ENCODE measurements at places on chromosomes 5 and 9.

DNA sequence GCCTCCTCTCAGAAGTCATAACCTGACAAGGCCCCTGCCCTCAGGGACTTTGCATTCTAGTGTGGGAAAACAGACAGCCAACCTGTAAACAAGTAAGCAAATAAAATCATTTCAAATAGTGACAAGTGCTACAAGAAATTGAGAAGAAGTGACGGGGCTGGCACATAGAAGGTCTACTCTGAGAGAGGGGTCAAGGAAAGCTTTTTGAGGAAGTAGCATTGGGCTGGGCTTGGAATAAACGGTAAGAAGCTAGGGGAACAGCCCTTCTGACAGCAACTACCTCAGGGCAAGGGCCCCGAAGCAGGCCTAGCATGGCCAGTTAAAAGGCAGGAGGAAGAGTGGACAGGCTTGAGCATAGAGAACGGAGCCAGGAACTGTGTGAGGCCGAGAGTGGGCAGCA lies 4.8 kb upstream of the SLC2A8 start:
- no peak for DNase-seq

DNA sequence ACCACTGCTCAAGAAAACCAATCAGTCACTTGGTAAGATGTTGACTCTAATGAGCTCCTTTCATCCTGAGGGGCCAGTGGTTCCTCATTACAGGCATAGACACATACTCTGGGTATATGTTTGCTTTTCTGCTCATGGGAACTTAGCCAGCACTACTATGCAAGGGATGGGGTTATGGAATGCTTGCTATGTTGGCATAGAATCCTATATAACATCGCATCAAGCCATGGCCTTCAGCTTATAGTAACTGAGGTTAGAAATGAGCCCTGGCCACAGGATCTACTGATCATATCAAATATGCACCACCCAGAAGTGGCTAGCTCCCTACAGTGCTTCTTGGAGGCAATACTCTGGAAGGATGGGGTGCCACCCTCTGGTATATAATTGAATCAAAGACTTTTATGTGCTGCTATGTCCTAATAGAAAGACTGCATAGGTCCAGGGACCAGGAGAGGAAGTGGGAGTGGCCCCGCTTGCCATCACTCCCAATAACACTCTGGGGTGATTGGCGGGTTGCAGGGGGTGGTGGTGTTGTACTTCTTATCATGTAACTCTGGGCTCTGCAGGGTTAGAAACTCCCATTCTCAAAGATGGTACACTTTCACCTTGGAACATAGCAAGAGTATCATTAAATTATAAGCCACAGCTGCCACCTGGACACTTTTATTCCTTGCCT lies 70.3 kb downstream of the ZNF366 start:
- no peak for DNase-seq

DNA sequence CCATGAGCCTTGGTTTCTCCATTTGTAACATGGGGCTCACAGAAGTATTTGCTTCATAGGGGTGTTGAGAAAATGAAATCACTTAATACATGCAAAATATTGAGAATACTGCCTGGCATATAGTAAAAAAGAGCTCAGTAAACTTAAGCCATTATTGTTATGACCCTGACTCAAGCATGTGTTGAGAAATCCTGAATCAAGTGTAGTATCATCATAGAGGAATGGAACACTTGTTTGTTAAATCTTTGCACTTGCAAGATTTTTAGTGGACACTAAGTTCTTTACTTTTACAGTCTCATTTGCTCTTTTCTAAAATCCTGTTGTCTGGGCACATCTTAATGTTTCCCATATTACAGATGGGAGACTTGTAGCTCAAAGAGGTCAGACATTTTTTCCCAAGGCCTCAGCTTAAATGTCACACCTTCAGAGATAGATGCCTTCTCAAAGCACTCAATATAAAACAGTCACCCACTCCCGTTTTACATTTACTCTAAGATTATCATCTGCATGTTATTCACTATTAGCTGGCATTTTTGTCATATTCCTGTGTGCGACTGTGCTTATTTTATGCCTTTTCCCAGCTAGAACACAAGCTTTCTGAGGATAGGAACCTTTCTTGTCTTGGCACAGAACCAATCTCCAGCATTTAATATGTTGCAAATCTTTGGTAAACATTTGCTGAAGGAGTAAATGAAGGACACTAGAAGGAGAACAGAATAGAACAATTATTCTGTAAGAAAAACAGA lies 250.0 kb upstream of the TNC start:
- DNase-seq = no peak

GRCh38 chr9:86217076-86217755 lies 42.2 kb downstream of the C9orf153 start:
- DNase-seq = no peak

DNA sequence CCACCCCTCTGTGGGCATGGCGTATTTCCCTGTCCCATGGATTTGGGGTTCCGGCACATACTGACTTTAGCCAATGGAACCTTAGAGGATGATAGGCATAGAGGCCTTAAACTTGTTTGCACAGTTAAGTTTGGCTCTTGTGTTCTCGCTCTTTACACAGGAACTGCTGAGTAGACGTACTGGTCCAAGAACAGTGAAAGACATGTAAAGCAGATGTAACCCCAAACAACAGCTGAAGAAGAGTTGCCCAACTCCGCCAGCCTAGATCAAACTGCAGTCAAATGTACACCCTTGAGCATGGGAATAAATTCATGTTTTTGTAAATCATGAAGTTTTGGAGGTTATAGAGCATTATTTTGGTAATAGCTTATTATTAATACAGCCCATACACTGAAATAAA lies 260.0 kb upstream of the NREP start:
- DNase-seq = no peak

- no peak for DNase-seq
These were observed 15.6 kb upstream of the EPB41L4B start for GRCh38 chr9:109336409-109336808.

DNA sequence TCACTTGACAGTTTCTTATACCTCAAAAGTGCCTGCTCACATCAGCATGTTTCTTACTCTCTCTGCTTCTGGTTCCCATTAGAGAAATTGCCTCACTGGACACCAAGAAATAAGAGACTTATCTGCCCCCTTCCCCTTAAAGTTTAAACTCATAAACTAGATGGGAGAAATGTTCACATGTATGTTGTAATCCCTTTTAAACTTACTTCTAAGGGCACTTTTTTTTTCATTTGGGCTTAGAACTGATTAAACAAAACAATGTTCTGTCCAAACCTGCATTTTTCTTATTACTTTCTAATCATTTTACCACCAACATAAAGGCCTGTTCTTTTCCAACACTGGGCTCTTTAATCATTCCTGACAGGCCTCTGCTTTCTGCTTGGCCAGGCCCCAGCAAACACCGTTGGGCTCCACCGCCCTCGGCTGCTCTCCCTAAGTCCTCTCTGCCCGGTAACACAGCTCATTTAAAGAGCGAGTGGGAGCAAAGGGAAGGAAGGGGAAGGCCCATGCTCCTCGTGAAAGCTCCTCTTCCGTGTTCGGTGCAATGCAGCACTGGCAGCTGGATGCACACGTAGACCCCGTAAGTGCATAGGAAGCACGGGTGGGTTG lies 53.4 kb downstream of the ROR2 start:
- DNase-seq = peak; percentile 37

DNA sequence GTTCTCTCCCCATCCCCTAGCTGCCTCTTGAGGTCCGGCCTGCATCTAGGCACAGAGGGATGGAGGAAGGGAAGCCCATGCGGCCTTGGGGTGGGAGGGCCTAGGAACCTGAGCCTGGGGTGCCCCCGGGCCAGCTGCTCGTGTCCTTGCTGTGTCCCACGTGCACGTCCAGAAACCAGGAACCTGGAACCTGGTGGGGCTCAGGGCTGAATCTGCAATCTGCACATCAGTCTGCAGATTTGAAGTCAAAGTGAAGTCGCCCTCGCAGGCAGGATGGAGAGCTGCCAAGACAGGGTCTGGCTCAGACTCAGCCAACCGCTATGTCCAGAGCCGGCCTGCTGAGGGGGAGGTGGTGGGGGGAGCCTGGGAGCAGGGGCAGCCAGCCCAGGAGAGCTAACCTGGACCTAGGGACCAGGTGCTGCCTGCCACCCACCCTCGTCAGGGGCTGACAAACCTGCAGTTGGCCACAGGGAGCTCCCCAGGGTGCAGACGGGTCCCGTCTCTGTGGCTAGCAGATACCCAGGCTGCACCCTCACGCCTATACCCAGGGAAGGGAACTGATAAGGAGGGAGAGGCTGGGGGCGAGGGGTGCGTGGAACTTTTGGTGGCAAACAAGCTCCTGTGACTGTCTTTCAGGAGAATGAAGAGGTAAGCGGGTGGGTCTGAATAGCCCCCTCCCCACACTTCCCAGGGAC lies 103.5 kb upstream of the SIMC1 start:
- no peak for DNase-seq

- DNase-seq = no peak
These were observed 18.8 kb upstream of the FCN2 start for GRCh38 chr9:134861595-134862334.

DNA sequence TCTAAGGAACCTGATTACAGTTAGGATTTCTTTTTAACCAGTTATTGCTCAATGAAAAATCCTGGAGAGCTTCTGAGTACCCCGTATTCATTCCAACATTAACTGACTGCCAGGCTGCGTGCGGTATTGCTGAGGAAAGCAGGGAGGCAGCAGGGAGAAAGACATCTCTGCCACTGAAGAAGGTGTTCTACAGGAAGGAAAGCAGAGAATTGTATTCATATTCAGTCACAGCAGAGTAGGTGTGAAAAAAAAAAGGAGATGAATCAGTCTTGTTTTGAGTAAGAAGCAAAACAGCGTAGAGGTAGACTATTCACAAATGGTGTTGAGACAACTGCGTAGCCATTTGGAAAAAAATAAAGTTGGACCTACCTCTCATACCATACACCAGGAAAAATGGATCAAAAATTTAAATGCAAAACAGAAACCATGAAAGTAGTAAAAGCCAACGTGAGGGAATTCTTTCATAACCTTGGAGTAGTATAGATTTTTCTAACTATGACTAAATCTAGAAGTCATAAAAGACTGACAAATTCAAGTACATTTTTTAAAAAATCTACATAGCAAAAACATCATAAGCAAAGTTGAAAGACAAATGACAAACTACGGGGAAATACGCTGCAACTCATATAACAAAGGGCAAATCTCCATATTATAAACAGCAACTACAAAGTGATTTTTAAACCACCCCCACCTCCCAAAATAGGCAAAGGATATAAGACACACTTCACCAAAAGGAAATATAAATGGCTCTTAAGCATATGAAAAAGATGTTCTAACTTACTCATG lies 9.9 kb upstream of the NR4A3 start:
- no peak for DNase-seq

DNA sequence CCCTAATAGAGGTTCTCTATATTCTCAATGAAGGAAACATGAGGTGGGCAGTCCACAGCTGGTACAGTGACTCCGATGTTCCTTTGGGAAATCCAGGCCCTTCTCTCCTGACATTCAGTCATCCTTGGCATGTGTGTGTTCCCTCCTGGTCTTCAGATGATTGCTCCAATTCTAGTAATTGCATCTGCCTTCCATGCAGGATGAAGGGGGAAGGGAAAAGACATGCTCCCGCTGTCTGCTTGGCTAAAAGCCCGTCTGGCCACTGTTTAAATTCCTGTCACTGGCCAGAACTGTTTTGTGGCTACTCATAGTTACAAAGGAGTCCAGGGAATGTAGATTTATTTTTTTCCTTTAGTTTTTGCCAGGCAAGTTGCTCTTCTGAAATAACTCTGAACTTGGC lies 65.0 kb downstream of the MAST4 start:
- DNase-seq = no peak

GRCh38 chr9:21967702-21968101 lies 26.5 kb downstream of the CDKN2A start:
- DNase-seq = no peak

DNA sequence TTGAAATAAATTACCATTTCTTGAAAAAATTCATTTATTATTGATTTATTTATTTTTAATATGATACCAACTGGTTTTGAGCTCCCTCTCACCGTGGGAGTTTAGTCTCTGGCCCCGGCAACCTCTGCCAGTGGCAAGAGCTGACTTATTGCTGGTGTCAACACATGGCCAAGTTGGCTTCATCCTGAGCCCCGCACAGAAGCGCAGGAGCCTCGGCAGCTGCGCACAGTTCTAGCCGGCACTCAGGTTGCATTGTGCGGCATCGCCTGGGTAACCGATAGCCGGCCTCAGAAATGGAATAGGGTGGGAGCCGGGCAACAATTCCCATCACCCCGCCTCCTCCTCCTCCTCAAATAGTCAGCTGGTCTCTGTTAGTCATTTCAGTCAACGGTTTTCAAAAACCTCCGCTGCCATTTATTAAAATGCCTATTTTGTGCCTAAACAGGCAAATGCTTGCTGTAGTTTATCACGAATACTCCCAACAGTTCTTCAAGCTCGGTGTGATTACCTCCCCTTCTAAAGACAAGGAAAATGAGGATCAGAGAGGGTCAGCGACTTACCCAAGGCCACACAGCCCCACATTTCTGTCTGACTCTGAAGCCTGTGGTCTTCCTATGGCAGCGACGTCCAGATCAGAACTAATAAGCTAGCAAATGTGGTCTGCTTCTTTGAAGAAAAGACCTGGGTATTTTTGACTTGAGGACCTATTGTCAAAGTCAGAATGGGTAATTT lies 15.7 kb upstream of the MSX2 start:
- no peak for DNase-seq

- no peak for DNase-seq
These were observed 14.0 kb downstream of the GGTA1 start for GRCh38 chr9:121485623-121486022.

DNA sequence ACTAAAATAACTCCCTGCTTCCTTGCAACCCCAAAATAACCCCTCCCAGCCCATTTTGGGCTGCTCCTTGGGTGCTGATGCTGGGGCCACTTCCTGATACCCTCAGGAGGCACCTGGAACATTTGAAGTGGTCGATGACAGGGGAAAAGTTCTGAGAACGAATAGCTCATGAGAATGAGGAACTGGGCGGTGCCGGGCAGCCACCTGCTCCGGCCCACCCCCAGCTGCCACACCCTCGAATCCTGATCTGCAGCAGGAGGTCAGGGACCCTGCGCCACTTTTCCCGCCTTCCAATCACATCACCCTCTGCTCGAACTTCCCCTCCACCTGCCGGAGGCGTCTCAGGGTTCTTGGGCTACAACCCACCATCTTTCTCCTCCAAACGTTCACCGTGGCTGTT lies 19.7 kb downstream of the HRH2 start:
- no peak for DNase-seq

GRCh38 chr9:137485343-137486140 lies 26.4 kb upstream of the NSMF start:
- peak; percentile 26 for DNase-seq

DNA sequence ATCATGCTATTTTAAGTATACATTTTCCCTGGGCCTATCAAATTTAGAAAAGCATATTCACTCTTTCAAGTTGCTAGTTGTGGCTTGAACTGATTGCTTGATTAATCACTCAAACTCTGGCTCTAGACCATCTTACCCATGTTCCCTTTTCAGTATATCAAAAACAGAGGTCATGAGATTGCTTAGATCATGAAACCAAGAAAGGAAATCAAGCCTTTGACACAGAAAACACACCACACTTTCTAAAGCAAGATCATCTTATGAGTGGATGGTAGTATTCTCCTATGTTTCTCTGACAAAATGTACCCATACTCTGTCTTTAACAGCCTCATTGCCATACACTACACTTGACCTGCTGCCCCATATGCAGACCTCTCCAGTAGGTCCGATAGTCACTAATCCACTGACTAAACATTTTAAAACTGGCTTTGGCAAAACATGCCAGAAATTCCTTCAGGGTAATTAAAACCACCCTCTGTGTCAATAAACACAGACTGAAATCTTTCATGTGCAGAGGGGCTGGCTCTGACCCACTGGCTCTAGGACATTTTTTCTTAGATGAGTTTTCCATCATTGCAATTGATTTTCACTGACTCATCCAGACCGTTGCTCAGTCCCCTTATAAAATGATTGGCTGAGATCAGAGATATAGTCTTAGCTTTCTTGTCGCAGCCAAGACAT lies 18.2 kb downstream of the PPP2R2B start:
- DNase-seq = no peak

GRCh38 chr9:75687359-75687953 lies 203.0 kb upstream of the PCSK5 start:
- no peak for DNase-seq

Measured in NCI-H774 (cell line).